ENCODE measurements at places on chromosomes 5 and 9.

GRCh38 chr5:80408484-80409366 is 861 bp downstream of the ZFYVE16 start:
- peak; percentile 61 for DNase-seq

- DNase-seq: no peak
Observed at GRCh38 chr5:131194725-131195124, 24.0 kb downstream of the LYRM7 start.

- DNase-seq: no peak
Observed at GRCh38 chr5:152534641-152535040, 129.6 kb upstream of the NMUR2 start.

GRCh38 chr9:75950998-75951397 is 60.5 kb downstream of the PCSK5 start:
- DNase-seq: no peak

- no peak for DNase-seq
Observed at GRCh38 chr9:25449503-25449902, 228.7 kb downstream of the TUSC1 start.

- DNase-seq: no peak
Observed at GRCh38 chr9:127384901-127385300, 12.1 kb upstream of the SLC2A8 start.

- DNase-seq: no peak
Observed at GRCh38 chr9:115230924-115231515, 113.1 kb upstream of the TNC start.

GRCh38 chr5:159787837-159788236 is 128.4 kb upstream of the ADRA1B start:
- no peak for DNase-seq

- no peak for DNase-seq
Observed at GRCh38 chr5:10199692-10200091, 50.0 kb downstream of the ATPSCKMT start.

- no peak for DNase-seq
Observed at GRCh38 chr9:69097064-69097463, 61.5 kb downstream of the FXN start.

DNA sequence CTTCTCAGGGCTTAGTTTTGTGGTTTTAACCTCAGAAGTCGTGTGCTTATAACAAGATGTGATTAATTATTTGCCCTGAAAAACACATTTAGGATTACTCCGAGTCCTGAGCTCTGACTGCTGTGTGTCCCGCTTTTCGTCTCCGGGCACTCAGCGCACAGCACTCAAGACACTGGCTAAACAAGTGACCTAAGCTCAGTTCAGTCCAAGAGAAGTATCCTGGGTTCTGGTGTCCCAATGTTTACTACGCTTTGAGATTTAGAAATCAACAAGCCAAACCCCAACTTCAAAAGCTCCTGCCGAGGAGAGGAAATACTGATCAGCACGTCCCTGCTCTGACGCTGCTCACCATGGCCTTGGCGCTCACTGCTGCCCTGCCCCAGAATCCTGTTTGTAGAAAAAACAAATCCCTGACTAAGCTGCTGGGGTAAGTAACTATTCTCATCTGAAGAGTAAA is 53.2 kb downstream of the IPPK start:
- no peak for DNase-seq

GRCh38 chr9:133799716-133800115 is 61.6 kb upstream of the SARDH start:
- DNase-seq: no peak

GRCh38 chr5:140321796-140322195 is 18.9 kb upstream of the PFDN1 start:
- no peak for DNase-seq

GRCh38 chr9:113154471-113154870 is 3.7 kb downstream of the SLC31A2 start:
- DNase-seq: no peak

- DNase-seq: peak; percentile 72
Observed at GRCh38 chr9:7570107-7570720, 229.4 kb downstream of the DMAC1 start.

GRCh38 chr5:116652196-116652729 is 77.6 kb upstream of the SEMA6A start:
- DNase-seq: peak; percentile 80

DNA sequence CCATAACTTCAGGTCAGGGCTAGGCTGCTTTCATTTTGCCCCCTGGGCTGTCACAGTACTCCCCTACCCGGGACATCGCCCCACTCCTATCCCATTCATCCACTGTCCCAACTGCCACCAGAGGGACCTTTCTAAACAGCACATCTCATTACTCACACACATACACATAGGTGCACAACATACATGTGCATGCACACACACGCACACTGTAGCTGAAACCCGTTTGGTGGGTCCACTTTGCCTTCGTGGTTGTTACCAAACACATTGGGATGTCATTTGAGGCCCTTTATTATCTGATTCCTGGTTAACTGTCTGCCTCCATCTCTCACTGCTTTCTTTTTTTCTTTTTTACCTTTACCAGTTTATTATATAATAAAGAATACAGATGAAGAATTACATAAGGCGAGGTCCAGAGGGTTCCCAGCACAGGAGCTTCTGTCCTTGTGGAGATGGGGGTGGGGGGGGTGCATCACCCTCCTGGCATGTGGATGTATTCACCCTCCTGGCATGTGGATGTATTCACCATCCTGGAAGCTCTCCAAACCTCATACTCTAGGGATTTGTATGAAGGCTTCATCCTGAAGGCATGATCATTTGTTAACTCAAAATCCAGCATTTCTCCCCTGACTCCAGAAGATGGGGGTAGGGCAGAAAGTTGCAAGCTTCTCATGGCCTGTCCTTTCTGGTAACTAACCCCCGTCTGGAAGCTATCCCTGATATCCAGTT is 186.0 kb downstream of the GOLPH3 start:
- DNase-seq: no peak

DNA sequence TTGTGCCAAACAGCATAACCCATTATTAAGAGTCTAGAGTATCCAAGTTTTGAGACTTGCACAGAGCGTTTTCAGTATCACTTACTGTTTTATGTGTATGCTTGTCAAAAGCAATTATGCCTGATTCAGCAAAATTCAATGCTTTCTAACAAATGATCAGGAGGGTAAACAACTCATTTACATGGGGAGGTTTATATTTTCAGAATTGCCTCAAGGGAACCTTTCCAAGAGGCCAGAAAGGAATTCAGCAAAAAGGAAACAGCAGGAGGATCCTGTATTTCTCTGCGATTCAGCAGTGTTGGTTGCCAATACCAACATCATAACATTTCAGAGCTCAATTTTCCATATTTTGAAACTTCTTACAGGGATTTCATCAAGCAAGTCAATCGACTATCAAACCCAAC is 69.3 kb upstream of the DAB2 start:
- DNase-seq: no peak

- no peak for DNase-seq
Observed at GRCh38 chr9:136545692-136545964, 220 bp downstream of the NOTCH1 start.

DNA sequence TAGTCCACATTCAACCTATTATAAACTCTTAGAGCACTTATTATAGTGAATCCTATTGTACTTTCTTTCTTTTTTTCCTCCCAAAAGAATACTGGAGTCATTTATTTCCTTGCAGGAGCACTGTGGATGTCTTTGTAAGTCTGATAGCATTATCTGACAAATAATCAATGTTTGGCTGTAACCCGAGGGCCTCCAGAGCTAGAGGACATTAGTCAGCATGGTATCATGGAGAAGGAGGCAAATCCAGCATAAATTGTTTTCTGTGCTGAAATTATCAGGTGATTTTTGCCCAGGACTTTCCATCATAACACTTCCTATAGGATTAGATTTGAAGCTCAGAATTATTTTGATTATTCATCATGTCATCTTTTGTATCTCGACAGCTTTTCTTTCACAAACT is 551.0 kb downstream of the ZNF608 start:
- no peak for DNase-seq

DNA sequence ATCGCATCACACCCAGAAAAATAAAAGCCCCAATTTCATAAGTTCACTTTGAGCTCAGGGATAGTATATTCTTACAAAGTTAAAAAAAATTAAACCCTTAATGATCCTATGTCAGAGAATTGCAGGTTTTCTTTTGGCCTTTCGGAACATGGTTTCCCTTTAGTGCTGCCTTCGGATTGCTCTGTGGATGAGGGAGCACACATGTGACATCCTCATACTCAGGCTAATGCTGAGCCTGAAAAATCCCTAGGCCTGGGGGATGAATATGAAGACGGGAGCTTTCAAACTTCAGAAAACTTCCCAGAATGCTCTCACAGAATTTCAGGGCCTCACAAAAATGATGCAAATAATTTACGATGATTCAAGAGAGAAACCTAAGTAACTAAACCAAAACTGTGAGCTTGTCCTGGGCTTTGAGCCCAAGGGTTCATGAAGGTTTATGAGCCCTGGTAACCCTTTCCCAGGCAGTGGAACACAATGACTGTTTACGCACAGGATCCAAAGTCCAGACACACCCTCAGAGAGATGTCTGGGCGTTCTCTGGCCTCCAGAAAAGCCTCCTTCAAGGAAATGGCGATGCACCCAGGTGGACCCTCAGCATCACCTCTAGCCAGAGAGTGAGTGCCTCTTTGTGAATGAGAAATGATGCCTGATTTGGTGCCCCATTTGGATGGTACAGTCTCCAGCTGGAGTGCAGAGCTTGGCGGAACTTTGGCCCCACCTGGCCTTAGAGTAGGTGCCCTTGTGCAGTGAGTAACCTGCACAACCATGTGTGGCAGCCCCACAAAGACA is 145.4 kb downstream of the ENTREP1 start:
- no peak for DNase-seq

- no peak for DNase-seq
Observed at GRCh38 chr9:105026451-105026850, 98.5 kb upstream of the ABCA1 start.

GRCh38 chr5:53313145-53313544 is 167.3 kb upstream of the FST start:
- no peak for DNase-seq

- DNase-seq: no peak
Observed at GRCh38 chr5:173397516-173397915, 69.3 kb upstream of the STC2 start.

- no peak for DNase-seq
Observed at GRCh38 chr9:108621991-108622855, 233.6 kb downstream of the ACTL7B start.

DNA sequence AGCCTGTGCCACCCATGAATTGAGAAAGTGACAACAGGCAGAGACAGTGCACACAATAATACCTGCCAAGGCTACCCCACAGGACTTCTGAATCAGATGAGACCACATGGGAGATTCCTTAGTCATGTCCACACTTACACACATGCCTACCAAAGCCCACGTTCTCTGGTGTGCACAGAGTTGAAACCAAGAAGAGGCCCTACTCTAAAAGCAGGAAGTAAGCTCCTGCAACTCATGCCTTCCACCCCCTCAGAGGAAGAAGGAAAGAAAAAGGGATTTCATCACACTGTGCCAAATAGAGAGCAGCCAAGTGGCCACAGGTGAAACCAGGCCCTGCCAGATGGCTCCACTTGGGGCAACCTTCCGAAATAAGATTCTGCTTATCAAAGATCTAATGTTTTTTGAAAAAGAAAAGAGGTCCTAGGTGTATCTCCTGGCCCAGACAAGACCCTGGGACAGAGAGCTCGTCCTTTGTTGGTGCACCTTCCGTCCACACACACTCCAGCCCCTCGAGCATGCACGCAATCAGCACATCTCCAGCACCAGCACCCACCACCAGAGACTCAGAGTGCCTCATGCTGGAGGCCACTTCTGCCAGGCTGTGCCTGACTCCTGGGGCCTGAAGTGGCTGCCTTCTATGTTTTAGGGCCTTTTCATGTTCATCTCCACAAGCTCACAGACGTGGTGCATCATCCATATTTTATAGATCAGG is 114.6 kb upstream of the SPOCK1 start:
- DNase-seq: no peak

DNA sequence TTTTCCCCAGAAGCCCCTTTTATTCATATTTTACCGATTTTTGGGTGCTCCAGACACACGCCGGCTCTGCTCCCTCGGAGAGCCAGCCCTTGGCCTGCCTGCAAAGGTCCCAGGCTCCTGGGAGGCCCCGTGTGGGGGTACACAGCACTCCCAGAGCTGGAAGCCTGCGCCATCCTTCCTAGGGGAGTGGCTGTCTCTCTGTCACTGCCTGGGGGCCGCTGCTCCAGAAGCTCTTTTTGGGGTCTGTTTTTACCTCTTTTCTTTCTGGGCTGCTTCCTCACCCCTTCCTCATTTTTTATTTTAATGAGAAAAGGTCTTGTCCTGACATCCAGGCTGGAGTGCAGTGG is 119.1 kb upstream of the COL5A1 start:
- no peak for DNase-seq

- no peak for DNase-seq
Observed at GRCh38 chr5:158179271-158179670, 320.3 kb upstream of the CLINT1 start.
